ENCODE measurements at places on chromosomes 2 and 18.

- DNase-seq = no peak
These were observed 270.1 kb downstream of the TCF4 start for GRCh38 chr18:55317864-55318263.

GRCh38 chr2:62423883-62424458 lies 82.0 kb downstream of the TMEM17 start:
- DNase-seq = no peak

- DNase-seq = no peak
These were observed 54.2 kb downstream of the INPP4A start for GRCh38 chr2:98498703-98499440.

- no peak for DNase-seq
These were observed 136.9 kb downstream of the PTGR3 start for GRCh38 chr18:75071866-75072671.

DNA sequence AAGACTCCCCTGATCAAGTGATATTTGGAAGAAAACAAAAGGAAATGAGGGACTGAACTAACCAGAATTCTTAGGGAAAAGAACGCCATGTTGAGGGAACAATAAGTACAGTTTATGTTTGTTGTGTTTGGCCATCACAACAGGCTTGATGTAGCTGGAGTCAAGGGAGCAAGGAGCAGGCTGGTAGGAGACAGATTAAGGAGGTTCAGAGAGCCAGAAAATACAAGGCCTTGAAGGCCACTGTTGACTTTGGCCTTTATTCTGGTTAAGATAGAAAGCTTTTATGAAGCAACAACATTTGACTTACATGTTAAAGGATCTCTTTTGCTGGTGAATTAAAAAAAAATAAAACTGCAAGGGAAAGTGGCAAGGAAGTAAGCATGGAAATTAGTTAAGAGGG lies 754.1 kb upstream of the SLC8A1 start:
- DNase-seq = no peak

GRCh38 chr2:189517847-189518535 lies 62.6 kb downstream of the SLC40A1 start:
- DNase-seq = no peak

DNA sequence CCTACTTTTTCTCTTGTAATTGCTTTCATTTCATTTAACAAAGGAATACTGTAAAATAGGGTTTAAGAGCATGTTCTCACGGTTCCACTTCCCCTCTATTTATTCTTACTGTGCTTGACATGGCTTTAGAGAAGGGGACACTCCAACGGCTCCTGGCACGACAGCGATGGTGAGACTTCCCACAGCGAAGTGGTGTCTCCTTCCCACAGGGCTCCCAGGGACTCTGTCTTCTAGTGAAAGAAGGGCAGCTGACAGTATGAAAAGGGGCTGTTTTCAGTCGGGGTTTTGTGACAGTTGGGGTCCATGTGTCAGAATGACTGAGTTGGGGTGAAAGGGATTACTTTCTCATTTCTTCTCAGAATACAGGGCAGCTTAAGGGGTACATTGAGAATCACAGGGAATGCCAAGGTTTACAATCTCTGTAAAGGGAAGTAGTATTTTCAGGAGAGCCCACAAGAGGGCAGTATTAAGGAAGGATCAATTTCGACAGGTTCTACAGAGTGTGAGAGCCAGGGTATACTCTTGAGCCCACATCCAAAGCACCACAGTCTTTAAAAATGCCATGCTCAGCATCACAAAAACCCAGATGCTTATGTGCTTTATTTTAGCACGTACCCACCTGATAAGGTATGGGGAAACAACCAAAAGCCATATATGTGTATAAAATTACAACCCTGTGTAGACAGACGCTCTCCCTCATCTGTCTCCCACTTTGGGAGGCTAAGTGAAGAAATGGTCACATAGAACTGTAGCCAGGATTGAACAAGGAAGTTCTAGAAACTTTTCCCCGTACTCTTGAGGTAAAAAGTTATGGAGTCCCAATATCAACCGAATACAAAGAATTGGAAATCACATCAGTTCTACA lies 31.3 kb upstream of the RAPGEF4 start:
- DNase-seq = no peak

DNA sequence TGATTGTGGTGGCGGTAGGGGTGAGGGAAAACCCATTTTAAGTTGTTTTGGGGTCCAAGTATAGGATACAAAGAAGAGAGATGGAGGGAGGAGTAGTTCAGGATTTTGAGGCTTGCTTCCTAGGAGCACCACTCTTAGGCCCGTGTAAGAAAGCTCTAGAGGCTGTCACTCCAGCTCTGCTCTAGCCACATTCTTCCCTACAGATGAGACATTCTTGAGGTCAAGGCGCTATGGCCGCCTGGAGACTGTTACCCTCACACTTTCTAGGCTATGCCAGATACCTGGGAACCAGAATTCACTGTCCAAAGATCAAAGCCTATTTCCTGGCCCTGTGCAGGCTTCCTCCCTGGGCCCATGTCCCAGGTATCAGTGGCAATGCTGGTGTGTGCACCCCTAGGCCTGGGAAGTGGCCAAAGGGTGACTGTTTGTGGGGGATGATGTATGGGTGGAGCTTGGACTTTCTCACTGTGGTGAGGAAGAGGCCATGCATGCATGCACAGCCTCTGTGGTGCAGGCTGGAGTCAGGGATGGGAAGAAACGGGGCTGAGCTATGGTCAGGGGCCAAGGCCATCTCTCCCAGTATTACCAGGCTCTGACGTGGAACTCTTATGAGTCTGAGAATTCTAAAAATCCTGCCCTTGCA lies 7.0 kb upstream of the TTL start:
- no peak for DNase-seq

DNA sequence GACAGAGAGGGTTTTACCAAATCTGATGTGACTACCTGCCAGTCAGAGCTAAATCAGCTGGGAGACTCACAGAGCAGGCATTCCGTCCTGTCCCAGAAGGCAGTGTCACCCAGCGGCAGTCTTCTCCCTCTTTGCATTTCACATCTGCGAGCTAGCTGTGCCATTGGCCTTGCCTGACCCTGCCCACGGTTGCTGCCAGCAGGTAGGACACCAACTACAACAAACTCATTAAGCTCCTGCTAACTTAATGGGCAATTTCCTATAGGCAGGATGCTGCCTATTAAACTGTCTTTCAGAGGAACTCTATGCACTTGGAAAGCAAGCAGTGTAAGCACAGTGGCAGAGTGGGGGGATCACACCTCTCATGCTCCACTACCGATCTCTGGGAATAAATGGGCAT lies 116.4 kb upstream of the CAPN13 start:
- no peak for DNase-seq

DNA sequence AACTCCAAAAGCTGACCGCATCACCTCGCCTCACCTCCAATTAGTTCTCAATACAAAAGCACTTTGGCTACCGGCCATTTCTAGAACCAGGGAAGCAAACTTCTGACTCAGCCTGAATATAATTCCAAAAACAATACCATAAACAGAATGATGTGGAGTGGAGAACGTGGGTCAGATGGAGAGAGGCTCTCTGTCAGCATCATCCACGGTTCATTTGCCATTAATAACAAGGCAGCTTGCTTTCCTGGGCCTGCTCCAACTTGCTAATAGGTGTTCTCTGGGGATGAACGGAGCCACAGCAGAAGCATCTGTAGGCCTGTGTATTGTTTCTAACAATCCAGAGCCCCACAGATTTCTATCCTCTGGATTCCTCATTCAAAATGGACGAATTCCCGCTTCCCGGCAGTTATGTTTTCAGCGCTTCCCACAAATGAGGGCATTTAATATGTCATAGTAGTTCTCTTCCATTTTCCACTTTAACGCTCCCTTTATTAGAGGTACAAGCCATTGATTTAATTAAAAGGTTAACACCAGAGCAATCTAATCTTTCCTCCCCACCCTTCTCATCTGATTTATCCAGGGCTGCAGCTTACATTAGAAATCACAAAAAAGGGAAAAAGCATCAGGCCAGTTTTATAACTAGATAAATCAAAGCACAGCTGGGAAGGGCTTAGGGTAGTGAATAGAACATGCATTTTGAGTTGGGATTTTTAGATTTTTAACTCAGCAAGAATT lies 23.2 kb upstream of the CNTNAP5 start:
- no peak for DNase-seq

DNA sequence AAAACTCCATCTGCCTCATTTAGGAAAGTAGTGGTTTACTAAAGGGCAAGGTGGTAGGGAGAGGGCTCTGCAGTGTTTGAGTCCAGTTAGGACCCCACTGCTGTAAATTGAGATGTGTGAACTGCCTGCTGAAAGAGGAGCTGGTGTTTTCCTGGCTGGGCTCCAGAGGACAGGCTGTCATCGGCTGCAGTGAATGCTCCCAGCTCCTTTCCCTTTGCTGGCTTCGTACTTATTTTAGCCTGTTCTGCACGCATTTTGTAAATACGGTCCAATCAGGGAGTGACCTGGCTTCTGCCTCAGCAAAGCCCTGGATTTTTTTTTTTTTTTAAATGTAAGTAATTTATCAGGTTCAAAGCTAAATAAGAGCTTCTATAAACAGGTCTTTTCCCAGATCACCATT lies 37.5 kb downstream of the SLC4A3 start:
- no peak for DNase-seq

DNA sequence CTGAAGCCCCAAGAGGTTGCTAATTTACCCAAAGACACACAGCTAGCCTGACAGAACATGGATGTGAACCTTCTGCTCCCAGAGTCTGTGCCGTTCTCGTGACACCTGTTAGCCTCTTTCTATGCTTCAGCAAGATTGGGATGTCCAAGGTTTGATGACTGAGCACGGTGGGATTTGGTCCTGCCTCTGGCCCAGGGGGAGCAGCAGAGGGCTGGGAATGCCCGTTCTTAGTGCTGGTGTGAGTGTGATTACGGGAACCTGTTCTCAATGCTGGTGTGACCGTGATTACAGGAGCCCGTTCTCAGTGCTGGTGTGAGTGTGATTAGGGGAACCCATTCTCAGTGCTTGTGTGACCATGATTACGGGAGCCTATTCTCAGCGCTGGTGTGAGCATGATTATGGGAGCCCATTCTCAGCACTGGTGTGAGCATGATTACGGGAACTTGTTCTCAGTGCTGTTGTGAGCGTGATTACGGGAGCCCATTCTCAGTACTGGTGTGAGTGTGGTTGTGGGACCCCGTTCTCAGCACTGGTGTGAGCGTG lies 67.3 kb upstream of the SNTG2 start:
- no peak for DNase-seq

DNA sequence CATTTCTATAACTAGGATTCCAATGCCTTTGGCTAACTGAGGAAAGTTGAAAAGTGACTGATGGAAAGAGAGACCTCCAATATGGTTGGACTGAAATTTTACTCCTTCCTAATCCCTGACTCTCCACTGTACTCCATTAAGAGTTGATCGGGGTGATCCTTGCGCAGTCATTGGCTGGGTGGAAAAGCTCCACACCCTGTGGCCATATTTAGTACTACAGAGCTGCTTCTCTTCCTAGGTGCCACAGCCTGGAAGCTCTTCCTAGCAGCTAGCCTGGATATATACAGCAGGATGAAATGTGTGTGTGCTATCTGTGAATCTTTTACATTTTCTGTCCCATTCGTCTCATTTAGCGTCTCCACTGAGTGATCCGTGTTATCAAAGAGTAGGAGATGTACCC lies 71.2 kb downstream of the MEP1B start:
- DNase-seq = no peak

- DNase-seq = no peak
These were observed 132.8 kb upstream of the PDE1A start for GRCh38 chr2:182559623-182560022.

- no peak for DNase-seq
These were observed 5.6 kb upstream of the PCARE start for GRCh38 chr2:29079887-29080286.

DNA sequence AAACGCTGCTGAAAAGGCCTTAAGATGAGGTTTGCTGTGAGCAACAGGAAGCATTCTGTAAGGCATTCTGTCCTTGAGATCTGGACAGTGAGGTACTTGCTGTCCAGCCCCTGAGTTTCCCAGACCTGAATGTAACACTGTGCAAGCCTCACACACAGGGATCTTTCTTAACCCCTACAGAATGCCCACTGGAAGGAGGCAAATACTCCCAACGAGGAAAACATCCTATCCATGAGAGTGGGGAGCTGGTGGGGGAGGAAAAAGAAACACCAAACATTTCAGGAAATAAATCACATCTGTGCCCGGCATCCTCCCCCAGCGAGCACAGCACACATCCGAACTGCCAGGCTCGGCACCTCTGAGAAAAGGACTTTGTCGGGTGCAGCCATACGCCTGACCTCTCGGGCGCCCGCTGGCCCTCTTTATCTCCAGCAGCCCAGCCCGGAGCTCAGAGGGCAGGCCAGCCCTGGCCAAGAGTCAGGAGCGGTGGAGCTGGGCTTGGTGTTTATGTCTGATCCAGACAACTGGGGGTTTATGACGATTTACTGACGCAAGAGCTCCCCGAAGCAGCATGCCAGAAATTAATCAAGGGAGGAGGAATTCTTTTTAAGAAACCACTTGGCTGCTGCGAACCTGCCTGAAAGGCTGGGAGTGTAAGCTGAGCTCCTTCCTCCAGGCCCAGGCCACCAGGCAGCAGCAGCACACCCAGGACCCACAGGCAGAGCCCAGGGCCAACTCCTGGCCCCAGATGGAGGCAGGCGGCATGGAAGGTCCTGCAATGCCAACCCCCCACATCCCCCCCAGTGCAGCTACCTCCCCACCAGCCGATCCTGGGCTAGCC lies 72.2 kb downstream of the HDAC4 start:
- DNase-seq = no peak

DNA sequence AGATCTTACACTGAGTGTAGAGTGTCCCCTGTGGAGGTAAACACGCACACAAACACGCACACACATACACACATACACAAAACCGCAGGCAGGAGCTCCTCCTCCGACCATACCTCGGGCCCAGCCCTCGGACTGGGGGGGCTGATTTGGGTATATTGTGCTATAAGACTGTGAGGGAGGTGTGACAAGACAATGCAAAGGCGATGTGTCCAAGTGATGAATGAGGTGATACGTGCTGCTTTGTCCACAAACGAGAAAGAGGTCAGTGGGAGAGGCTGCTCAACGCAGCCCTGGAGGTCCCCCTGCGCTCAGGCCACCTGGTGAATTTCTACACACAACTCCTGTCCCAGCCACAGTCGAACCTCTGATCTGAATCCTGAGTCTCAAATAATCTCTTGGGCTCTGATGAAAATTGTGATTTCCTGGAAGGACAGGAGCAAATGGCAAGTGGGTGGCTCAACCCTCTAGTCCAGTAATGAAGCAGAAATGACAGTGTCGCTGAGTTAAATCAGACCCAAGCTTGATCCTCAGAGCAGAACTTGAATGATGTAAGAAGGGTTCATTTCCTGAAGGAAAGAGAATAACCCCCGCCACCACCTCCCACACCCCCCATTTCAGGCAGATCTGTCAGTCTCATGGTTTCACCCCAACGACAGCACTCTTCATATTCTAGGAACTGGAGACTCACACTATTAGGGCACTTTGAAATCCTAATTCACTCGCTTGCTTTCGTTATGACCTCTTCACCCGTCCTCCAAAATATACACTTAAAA lies 48.9 kb upstream of the ASXL2 start:
- no peak for DNase-seq

GRCh38 chr2:28720345-28720744 lies 31.3 kb upstream of the PPP1CB start:
- DNase-seq = no peak
